RPMI8226 (cell line): ENCODE measurements at places on chromosomes 7 and 10.

DNA sequence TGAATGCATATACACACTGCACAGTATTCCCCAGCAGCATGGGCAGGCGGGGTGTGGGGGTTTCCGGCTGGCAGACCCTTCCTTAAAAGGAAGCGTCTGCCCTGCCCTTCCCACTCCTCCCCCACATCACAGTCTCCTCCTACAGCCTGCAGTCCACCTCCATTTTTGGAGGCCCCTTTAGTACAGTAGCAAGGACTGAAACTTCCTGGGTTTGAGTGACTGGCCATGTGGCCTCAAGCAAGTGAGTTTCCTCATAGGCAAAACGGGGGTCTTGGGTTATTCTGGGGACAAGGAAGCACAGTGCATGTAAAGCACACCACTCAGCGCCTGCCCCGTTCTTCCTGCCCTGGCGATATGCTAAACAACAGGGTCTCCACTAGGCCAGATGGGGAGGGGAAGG, 62.1 kb upstream of the COL13A1 start:
- no peak for DNase-seq

- DNase-seq, result peak; percentile 70
Measured at GRCh38 chr10:224571-224970, 89.3 kb downstream of the ZMYND11 start.

DNA sequence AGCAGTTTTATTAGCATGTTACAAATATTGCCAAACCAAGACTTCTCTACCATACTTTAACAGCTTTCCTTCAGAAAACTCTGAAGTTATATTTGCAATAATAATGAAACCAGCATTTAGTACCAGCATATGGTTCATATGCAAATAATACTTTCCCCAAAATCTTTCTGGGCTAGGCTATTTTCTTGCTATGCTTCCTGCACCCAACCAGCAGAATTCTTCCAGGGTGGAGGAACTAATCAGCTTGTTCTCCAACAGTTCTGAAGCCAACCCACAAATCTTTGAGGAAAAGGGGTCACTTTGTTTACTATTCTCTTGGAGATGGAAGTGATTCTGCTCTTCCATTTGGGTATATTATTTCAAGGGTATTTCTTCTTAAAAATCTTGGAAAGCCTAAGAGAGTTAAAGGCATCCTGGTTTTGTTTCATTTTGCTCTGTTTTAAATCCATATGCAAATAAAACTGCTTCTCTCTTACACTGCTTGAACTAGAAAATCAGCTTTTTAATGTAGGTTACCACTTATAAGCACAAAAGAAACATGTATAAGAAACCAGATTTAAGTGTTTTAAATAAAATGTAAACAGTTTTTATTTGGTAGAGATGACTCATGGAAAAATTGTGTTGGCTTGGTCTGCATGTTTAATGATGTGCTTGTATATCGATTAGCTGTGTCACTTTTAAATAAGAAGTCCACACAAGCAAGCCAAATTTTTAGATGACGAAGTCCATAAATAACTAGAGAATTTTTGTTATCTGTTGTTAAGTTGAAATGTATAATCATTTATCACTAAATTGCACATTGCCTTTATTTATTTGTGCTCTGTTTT, 103.7 kb downstream of the HECTD2 start:
- DNase-seq, result no peak

- DNase-seq, result no peak
Measured at GRCh38 chr7:112784603-112785002, 5.6 kb downstream of the TMEM168 start.

GRCh38 chr10:5551531-5552375, 27.0 kb downstream of the CALML3 start:
- peak; percentile 95 for DNase-seq

DNA sequence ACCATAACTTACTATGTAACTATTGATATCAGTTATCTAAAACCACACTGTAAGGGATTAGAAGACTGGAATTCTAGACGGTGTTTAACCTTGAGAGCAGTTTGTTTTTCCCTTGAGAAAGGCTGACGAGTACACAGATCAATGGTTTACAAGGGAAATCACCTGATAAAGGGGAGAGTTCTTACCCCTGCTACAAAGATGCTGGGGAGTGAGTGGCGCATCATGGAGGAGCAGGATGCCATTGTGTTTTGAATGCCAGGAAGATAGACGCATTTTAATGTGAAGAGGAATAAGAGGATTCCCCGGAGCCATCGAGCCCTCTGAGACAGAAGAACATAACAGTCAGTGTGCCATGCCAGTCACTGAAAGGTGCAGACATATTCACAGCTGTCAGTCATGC, 145.2 kb downstream of the PKD1L1 start:
- no peak for DNase-seq

DNA sequence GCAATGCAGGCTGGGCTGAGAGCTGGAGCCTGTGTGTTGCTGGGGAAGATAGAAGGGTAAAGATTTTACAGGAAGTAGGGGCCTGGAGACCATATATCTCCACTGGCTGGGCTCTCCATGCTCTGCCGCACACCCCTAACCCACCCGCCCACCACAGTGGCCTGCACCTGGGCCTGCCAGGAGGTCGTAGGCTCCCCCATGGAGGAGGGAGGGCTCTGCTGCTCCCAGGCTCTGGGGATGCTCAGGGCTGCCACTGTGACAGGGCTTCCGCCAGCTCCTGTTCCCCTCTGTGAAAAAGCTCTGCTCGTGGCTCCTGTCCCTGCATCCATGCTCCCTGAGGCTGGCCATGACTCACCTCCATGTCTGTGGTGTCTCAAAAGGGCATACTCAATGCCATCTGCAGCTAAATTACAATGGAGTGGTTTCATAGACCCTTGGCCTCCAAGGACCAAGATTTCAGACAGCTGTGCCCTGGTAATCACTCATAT, 106.0 kb downstream of the CXCL12 start:
- DNase-seq, result no peak

DNA sequence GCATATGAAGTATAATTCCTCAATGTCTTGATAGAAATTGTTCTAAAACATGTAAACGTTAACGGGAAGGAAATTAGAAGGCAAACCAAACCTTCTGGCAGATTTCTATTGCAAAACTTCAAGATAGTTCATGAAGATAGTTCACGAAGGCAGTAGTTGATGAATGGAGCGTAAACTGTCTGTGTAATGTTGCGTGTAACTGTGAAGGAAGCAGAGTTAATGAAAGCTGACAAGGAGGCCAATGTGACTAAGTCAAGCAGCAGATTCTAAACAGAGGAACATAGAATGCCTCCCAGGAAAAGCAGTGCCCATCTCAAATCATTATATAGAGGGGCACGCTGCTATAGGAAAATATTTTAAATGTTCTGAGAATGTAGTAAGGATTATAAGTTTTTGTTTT, 659.7 kb upstream of the IGFBP3 start:
- no peak for DNase-seq

DNA sequence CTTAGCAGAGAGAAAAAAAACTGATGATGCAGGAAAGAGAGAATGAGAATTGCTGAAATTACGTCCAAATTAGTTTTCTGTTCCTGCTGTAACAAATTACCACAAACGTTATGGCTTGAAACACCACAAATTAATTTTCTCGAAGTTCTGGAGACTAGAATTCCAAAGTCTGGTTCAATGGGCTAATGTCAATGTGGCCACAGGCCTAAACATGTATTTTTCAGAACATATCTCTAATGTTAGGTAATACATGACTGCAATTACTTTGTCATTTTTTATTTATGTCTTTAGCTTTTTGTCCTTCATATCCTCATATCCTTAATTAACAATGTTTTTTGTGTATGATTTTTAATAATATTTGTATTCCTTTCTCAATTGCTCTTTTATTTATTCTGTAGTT, 3.0 kb upstream of the AKR1C3 start:
- no peak for DNase-seq

DNA sequence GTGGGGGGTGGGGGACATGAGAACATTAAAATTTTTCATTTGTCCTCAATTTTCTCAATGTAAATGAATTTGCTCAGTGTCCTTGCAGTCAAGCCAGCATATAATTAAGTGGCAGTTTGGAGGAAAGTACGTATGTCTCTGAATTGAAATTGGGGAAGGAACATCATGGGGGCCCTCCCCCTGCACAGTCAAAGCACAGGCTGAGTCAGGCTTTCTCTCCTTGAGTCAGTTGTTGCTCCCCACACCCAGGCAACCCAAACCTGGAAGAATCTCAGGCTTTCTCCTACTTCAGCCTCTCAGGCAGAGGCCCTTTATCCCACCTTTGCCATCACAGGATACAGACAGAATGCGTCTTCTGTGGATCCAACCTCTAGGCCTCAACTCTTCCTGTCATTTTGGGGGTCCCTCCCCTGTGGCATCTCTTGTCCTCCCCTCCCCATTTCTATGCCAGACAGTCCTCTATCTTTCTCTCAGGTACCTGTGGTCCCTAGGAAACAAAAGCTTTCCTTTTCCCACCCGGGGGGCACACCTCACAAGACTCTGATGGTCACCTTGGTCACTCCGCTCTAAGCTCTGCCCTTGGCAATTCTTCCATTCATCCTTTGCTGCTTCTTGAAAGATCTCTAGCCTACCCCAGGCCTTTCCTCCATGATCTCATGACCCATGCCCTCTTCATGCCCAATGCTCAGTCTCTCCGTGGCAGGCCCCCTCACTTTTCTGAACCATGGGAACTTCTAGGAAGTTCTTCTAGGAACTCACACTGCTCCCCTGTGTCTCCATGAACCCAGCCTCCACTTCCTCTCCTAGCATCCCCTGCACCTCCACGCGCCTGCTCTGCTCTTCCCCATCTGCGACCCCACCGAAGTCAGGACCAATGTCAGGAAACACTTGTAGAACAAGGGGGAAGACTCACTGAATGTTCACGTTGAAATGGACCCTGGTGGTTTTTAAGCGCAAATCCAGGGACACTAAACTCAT, 40.4 kb downstream of the CREB3L2 start:
- DNase-seq, result no peak

- DNase-seq, result no peak
Measured at GRCh38 chr7:122217125-122217524, 73.1 kb upstream of the AASS start.

GRCh38 chr10:123669886-123670285, 3.7 kb downstream of the GPR26 start:
- DNase-seq, result no peak

GRCh38 chr7:101676062-101676598, 47.0 kb upstream of the MYL10 start:
- DNase-seq, result no peak

GRCh38 chr10:92290076-92290836, 622 bp downstream of the CPEB3 start:
- DNase-seq, result peak; percentile 72

DNA sequence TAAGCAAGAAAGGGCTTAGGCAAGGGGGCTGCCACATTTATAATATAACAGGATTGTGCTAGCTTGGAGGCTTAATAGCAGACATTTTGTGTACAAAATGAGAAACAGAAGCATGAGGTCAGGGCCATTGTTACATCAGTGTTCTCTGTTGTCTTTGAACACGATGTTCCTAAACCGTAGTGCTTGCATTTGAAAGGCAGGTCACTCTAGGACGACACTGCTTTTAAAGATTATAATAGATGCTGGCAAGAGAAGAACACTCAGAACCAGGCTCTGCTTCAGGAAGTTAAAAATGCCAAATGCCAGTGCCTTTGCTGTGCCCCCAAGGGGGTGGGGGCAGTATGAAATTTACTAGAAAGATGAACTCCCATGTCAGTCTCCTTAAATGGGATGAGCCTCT, 91.1 kb downstream of the SORCS3 start:
- DNase-seq, result no peak

GRCh38 chr7:94439893-94440381, 45.2 kb downstream of the COL1A2 start:
- no peak for DNase-seq

GRCh38 chr7:142833174-142834048, 21.5 kb upstream of the EPHB6 start:
- peak; percentile 42 for DNase-seq

GRCh38 chr7:142795339-142795863, 24.6 kb downstream of the PRSS2 start:
- DNase-seq, result no peak

- DNase-seq, result no peak
Measured at GRCh38 chr7:26617066-26617465, 247.3 kb downstream of the SKAP2 start.

GRCh38 chr10:76950354-76950753, 687.3 kb downstream of the KCNMA1 start:
- no peak for DNase-seq

DNA sequence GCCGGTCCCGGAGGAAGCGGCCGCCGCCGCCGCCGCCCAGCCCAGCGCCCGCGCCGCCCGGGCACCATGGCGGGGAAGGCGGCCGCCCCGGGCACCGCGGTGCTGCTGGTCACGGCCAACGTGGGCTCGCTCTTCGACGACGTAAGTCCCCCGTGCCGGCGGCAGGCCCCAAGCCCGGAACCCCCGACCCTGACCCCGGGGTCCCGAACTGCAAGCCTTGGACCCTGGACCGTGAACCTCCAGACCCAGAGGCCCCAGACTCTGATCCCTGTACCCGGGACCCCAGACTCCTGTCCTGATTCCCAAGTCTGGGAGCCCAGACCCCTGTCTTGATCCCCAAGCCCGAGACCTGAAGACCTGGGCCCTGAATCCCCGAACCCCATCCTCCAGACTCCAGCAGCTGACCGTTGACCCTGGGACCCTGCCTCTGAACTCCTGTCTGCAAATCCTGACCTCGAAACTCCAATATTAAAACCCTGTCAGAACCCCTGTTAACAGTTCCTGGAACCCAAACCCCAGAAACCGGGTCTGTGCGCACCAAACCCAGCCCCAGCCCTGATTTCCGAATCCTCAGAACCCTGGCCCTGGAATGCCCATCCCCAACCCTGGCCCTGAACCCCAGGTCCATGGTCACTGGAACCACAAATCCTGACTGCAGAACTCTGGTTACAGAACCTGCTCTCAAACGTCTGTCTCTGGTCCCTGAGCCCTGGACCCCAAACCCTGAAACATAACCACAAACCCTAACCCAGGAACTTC, 623 bp downstream of the INPP5A start:
- DNase-seq, result no peak

GRCh38 chr7:27251136-27251651, 8.6 kb downstream of the EVX1 start:
- DNase-seq, result no peak

DNA sequence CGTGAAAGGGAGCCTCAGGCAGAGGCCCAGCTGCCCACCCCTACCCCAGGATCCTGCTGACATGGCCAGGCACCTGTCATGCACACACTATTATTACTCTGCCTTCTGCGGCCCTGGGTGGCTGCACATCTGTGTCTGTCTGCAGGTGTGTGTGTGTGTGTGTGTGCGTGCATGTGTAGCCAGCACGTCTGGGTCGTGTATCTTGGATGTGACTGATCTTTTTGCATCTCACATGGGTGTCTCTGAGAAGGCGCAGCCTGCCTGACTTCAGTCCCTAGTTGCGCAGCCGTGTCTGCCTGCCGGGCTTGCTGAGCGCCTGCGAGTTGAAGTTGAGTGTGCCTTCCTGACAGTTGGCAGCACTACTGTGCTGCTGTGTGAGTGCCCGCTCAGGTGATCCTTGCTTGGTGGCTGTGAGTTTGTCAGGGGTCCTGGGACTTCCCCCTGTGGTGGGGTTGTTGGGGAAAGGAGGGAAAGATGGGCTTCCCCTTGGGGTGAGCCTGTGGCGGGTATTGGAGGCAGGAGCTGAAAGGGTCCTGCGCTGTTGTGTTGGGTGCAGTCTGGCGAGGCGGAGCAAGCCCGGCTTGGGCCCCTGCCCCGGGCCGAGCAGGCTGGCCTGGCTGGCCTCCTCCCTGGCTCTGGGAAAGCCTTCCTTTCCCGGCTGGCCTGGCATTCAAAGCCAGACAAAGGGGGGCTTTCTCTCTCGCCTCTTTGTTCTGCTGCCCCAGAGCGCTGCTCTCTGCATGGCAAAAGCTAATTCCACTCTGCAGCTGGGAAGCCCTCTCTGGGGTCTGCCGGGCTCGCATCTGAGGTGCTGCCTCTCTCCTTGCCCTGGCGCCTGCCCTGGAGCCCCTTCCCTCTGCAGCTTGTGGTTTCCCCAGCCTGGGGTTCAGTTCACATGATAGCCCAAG, 4.9 kb downstream of the TRIM8 start:
- DNase-seq, result no peak
